HepG2 (cell line): ENCODE measurements at places on chromosomes 1 and 21.

DNA sequence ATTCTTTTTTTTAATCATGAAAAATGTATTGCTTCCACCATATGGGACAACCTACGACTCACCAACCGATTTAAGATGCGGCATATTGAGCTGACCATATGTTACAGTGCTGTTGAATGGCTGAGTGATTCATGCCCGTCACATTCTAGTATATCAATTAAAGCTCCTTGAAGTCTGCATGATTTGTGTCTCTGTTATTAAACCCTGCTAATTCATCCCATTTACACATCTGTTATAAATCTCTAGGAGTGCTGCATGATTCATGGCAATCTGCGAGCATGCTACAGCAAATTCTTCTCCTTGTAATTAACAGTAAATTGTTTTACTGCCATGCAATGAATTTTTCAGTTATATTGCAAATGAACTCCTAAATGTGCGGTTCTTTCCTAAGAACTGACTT, 239.8 kb downstream of the USH2A start:
- no peak overlapping the region for H3K27ac ChIP-seq
- no peak overlapping the region for H3K4me3 ChIP-seq
- no peaks in the 10 kb centered on the region for H3K36me3 ChIP-seq
- no peaks in the 10 kb centered on the region for H3K4me1 ChIP-seq

DNA sequence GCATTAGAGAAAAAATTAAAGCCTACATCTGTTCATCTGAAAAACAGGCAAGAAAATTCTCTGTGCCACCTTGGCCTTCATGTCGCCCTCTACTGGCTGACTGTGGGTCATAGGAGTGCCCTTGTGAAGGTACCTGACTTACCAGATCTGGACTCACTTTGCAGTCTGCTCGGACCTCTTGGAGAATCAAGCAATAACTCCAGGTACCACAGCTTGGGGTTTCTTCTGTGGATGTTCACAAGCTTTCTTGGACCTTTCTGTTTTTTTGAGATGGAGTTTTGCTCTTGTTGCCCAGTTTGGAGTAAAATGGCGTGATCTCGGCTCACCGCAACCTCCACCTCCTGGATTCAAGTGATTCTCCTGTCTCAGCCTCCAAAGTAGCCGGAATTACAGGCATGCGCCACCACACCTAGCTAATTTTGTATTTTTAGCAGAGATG, 2.4 kb upstream of the PRAMEF18 start:
- H3K4me1 ChIP-seq, result no peaks in the 10 kb centered on the region
- H3K36me3 ChIP-seq, result no peaks in the 10 kb centered on the region
- H3K27ac ChIP-seq, result no peak overlapping the region
- no peak for DNase-seq
- no peaks in the 10 kb centered on the region for H3K27me3 ChIP-seq

GRCh38 chr1:44405031-44405797, at the start of gene RNF220:
RNF220 (plus strand) TSS chr1:44405255.
- peaks cover 65% of the 10 kb centered on the region for H3K4me1 ChIP-seq
- peak; percentile 83 for DNase-seq
- H3K27me3 ChIP-seq, result no peaks in the 10 kb centered on the region
- H3K36me3 ChIP-seq, result no peaks in the 10 kb centered on the region

DNA sequence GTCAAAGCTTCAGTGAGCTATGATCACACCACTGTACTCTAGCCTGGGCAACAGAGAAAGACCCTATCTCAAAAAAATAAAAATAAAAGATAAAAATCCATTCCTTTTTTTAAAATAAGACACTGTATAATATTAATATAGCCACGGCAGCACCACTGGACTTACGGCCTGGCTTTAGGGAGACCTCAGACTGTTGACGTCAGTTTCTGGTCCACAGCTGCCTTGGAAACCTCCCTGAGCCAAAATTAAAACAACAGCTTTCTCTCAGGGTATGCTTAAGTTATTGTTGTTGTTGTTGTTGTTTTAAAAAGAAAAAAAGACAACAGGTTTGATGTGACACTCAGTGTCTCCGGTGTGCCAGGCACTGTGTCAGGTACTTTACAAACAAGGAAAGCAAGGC, 42.0 kb downstream of the CAPZB start:
- H3K27me3 ChIP-seq, result no peaks in the 10 kb centered on the region
- no peak overlapping the region for H3K4me3 ChIP-seq
- no peak for DNase-seq
- H3K4me1 ChIP-seq, result peaks cover 91% of the 10 kb centered on the region
- H3K36me3 ChIP-seq, result peaks cover 2% of the 10 kb centered on the region

DNA sequence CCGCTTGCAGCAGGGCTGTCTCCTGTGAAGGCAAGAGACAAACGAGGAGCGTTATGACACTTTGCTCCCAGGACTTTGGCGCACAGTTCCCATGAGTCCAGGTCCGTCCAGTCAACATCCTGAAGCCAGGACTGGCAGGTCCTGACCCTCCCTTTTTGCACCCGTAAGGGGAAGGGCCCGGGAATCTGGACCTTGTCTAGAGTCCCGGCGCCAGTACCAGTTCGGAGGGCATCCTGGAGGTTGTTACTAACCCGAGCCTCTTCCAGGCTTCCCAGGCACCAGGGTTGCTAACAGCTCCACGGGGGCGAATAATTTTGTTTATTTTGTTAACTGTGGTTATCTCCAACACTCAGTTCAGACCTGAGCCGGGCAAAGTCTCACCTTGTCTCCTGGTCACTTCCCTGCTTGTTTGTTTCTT, 682 bp upstream of the RWDD3 start:
- peaks cover 48% of the 10 kb centered on the region for H3K4me1 ChIP-seq
- peak overlapping the region; percentile 95 for H3K27ac ChIP-seq
- H3K4me3 ChIP-seq, result peak overlapping the region; percentile 82
- DNase-seq, result peak; percentile 68
- no peaks in the 10 kb centered on the region for H3K36me3 ChIP-seq

GRCh38 chr1:31501505-31501904, 74.8 kb upstream of the TINAGL1 start:
- H3K36me3 ChIP-seq, result no peaks in the 10 kb centered on the region
- DNase-seq, result no peak
- H3K27me3 ChIP-seq, result no peaks in the 10 kb centered on the region

DNA sequence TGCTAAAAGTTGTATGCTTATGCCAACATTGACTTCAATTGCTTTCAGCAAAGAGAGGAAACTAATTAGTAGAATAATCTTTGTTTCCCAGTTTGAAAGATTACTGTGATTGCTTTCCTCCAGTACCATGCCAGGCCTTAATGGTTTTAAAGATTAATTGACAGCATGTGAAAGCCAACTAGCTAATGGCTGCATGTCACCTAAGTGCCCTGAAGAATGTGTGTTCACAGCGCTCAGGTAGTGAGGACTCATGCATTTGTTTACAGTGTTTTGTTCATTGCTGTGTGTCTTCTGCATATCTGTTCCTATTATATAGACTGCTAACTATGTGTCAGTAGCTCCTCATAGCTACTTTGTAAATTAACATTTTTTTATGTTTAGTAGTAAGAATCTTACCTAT, 335.6 kb downstream of the LRRIQ3 start:
- no peak overlapping the region for H3K4me3 ChIP-seq
- H3K4me1 ChIP-seq, result no peaks in the 10 kb centered on the region
- no peaks in the 10 kb centered on the region for H3K27me3 ChIP-seq
- H3K27ac ChIP-seq, result no peak overlapping the region
- no peaks in the 10 kb centered on the region for H3K36me3 ChIP-seq

DNA sequence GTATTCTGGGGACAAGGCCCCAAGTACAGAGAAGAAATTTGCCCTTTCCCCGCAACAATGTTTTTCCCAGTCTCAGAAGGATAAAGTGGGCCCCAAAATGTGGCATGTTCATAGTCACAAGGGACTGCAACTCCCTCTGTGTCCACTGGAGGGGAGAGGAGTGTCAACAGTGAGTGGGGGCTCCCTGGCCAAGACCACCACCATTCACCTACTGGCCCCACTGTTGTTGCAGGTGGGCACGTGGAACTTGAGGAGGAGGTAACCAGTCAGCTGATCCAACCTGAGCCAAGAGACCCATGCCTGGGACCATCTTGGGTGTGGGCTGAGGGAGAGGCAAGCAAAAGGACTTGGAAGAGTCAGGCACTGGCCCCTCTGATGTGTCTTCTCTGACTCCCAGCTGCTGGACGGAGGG, 777 bp downstream of the NUDT17 start:
- H3K27me3 ChIP-seq, result no peaks in the 10 kb centered on the region
- DNase-seq, result peak; percentile 23
- H3K4me3 ChIP-seq, result peak overlapping the region; percentile 55
- peaks cover 12% of the 10 kb centered on the region for H3K4me1 ChIP-seq

GRCh38 chr21:35559829-35560225, 500.5 kb downstream of the SETD4 start:
- no peaks in the 10 kb centered on the region for H3K36me3 ChIP-seq
- DNase-seq, result no peak
- H3K27ac ChIP-seq, result no peak overlapping the region
- H3K4me1 ChIP-seq, result no peaks in the 10 kb centered on the region
- H3K27me3 ChIP-seq, result no peaks in the 10 kb centered on the region
- H3K4me3 ChIP-seq, result no peak overlapping the region

GRCh38 chr1:183685112-183685713, 32.1 kb upstream of the APOBEC4 start:
- no peak overlapping the region for H3K4me3 ChIP-seq
- no peaks in the 10 kb centered on the region for H3K27me3 ChIP-seq
- DNase-seq, result peak; percentile 55
- no peak overlapping the region for H3K27ac ChIP-seq
- no peaks in the 10 kb centered on the region for H3K4me1 ChIP-seq

DNA sequence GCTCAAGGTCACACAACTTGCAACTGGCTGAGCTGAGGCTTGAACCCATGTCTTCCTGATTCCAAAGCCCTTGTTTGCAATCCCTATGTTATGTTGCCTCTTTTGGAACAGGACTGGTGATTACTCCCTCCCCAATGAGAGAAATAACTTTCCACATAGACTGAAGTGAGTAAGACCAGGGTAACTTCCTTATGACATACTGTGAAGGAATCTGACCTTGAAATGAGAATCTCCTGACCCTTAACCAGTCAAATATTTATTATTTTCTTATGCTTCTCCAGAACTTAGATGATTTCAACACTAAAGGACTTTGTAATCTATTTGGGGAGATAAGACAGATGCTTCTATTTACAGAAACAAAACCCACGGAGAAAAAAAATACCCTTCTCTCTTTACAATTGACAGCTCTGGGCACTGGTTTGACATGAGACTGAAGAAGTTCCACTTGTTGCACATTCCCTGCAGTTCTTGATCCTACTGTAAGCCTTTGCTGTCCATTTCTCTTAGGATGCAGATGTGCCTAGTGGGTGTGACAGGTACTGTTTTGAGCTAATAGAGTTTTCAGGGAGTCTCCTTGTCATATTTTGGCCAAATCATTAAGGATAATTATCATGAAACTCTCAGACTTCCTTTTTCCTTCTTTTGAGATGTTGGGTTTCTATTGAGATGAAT, 3.9 kb upstream of the RPTN start:
- no peaks in the 10 kb centered on the region for H3K36me3 ChIP-seq
- H3K27ac ChIP-seq, result no peak overlapping the region
- H3K27me3 ChIP-seq, result no peaks in the 10 kb centered on the region
- DNase-seq, result peak; percentile 28
- peaks cover 10% of the 10 kb centered on the region for H3K4me1 ChIP-seq

GRCh38 chr1:33092438-33092837, 11.5 kb downstream of the AZIN2 start:
- no peak for DNase-seq
- no peaks in the 10 kb centered on the region; the same call in 1 of the 2 replicates for H3K27me3 ChIP-seq
- no peaks in the 10 kb centered on the region for H3K4me1 ChIP-seq

DNA sequence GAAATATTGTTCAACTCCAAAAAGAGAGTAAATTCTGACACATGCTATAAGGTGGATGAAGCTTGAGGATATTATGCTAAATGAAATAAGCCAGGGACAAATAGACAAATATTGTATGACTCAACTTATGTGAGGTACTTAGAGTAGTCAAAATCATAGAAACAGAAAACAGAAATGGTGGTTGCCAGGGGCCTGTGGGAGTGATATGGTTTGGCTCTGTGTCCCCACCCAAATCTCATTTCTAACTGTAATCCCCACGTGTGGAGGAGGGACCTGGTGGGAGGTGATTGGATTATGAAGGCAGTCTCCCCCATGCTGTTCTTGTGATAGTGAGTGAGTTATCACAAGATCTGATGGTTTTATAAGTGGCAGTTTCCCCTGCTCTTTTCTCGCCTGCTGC, 24.7 kb upstream of the DISP1 start:
- H3K36me3 ChIP-seq, result no peaks in the 10 kb centered on the region
- H3K4me3 ChIP-seq, result no peak overlapping the region
- H3K4me1 ChIP-seq, result no peaks in the 10 kb centered on the region
- H3K27me3 ChIP-seq, result no peaks in the 10 kb centered on the region; the same call in 1 of the 2 replicates
- H3K27ac ChIP-seq, result no peak overlapping the region
- no peak for DNase-seq

- no peaks in the 10 kb centered on the region for H3K4me1 ChIP-seq
- no peak overlapping the region for H3K27ac ChIP-seq
- H3K36me3 ChIP-seq, result no peaks in the 10 kb centered on the region
- no peak overlapping the region for H3K4me3 ChIP-seq
- no peak for DNase-seq
- H3K27me3 ChIP-seq, result no peaks in the 10 kb centered on the region
Observed at GRCh38 chr1:238329671-238330070, 438.9 kb upstream of the ZP4 start.

GRCh38 chr1:236421022-236421421, 26.9 kb downstream of the EDARADD start:
- no peak overlapping the region for H3K4me3 ChIP-seq
- no peaks in the 10 kb centered on the region for H3K4me1 ChIP-seq
- H3K36me3 ChIP-seq, result no peaks in the 10 kb centered on the region
- peak; percentile 76 for DNase-seq
- H3K27me3 ChIP-seq, result no peaks in the 10 kb centered on the region
- no peak overlapping the region for H3K27ac ChIP-seq

- DNase-seq, result no peak
- H3K27ac ChIP-seq, result no peak overlapping the region
- H3K4me3 ChIP-seq, result no peak overlapping the region
- no peaks in the 10 kb centered on the region; the same call in 1 of the 2 replicates for H3K27me3 ChIP-seq
- H3K36me3 ChIP-seq, result no peaks in the 10 kb centered on the region
Observed at GRCh38 chr1:73106931-73107330, 824.6 kb upstream of the NEGR1 start.

DNA sequence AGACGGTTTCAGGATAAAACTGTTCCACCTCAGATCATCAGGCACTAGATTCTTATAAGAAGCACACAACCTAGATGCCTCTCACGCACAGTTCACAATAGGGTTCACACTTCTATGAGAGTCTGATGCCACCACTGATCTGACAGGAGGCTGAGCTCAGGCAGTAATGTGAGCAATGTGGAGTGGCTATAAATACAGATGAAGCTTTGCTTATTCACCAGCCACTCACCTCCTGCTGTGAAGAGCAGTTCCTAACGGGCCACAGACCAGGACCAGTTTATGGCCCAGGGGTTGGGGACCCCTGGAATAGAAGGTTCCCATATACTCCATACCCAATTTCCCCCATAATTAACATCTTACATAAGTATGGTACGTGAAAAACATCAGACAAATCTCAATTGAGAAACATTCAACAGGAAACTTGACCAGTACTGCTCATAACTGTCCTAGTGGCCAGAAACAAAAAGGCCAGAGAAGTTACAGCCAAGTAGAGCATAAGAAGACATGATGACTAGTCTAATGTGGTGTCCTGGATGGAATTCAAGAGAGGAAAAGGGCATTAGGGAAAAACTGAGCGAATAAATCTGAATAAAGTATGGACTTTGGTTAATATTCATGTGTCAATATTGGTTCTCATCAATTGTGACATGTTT, 24.7 kb upstream of the IGSF5 start:
- no peak overlapping the region for H3K27ac ChIP-seq
- H3K4me1 ChIP-seq, result no peaks in the 10 kb centered on the region
- no peaks in the 10 kb centered on the region for H3K36me3 ChIP-seq
- no peak for DNase-seq
